ENCODE measurements at places on chromosomes 12 and 14.

GRCh38 chr14:61696753-61697318 is 1.5 kb downstream of the HIF1A start:
- no peak for DNase-seq

DNA sequence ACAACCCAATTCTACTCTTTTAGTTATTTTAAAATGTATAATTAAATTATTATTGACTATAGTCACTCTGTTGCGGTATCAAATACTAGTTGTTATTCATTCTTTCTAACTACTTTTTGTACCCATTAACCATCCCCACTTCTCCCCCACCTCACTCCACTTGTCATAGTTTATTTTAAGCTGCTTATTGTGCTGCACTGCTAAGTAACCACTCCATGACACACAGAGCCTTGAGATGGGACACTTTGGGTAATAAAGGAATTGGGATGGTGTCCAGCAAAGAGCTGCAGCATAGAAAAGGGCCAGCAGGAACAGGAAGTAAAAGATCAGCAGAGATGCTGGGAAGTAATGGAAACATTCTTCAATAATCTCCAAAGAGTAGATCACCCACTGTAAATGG is 123.0 kb downstream of the RPS29 start:
- no peak for DNase-seq

- DNase-seq: no peak
These were observed 15.7 kb downstream of the CSRP2 start for GRCh38 chr12:76863005-76863670.

- DNase-seq: no peak
These were observed 120.1 kb downstream of the RALGAPA1 start for GRCh38 chr14:35689000-35689460.

GRCh38 chr12:52171950-52172512 is 19.8 kb downstream of the KRT80 start:
- DNase-seq: no peak

- peak; percentile 13 for DNase-seq
These were observed 285.8 kb upstream of the GRIP1 start for GRCh38 chr12:66964629-66965028.

DNA sequence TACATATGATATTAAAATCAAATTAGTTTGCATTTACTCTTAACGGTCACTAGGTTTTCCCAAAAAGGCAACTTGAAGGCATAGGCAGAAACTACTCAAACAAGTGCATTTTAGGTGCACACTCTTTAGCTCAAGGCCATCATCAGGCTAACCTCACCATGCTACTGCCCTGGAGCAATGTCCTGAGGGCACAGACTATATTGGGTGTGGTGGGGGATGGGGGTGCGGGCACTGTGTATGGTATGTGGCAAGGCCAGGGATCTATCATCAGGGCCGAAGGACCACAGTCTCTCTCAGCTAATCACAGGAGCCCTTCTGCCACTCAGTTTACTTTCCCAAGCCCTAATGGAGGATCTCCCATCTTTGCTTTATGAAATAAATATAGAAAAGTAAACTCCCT is 51.9 kb downstream of the SH2B3 start:
- no peak for DNase-seq

DNA sequence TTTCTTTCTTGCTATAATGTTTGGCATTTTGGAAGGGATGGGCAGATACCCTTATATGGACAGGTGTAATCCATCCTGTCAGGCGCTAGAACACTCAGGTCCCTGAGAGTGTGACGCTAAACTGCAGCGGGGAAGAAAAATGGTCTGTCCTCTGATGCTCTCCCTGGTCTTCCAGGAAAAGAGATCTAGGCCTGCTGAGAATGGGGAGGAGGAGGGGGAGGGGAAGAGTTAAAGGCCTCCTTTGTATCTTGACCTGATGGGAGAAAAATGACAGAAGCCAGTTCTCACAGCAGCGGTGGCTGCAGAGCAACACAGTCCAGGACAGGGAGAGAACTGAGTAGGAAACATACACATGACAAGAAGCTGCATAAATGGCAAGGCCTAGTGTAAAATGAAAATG is 61.1 kb downstream of the RPS6KA5 start:
- DNase-seq: no peak

GRCh38 chr12:6080149-6081045 is 44.1 kb downstream of the VWF start:
- DNase-seq: no peak

DNA sequence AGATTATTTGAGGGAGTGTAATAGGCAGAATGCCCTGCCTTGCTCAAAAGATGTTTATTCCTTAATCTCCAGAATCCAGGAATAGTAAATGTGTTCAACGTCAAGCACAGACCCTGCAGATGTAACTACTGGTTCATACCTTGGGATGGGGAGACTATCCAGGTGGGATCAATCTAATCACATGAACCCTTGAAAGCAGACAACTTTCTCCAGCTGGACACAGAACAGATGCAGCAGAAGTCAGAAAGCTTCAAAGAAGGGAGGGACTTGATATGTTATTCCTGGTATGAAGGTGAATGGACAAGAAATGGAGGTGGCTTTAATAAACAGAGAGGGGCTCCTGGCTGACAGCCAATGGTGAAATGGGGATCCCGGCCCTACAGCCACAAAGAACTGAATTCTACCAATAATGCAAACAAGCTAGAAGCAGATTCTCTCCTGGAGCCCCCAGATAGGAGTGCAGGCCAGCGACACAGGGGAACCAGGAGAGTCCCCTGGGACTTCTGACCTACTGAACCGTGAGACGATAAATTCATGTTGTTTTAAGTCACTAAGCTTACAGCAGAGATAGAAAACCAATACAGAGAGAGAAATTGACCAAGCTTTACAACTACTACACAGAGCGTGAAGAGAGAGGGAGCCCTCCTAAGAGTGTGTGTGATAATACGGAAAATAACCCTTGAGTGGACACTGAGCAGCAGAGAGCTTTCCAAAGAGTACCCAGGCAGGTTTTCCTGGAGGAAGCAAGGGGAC is 133.5 kb upstream of the TMEM132C start:
- DNase-seq: no peak

DNA sequence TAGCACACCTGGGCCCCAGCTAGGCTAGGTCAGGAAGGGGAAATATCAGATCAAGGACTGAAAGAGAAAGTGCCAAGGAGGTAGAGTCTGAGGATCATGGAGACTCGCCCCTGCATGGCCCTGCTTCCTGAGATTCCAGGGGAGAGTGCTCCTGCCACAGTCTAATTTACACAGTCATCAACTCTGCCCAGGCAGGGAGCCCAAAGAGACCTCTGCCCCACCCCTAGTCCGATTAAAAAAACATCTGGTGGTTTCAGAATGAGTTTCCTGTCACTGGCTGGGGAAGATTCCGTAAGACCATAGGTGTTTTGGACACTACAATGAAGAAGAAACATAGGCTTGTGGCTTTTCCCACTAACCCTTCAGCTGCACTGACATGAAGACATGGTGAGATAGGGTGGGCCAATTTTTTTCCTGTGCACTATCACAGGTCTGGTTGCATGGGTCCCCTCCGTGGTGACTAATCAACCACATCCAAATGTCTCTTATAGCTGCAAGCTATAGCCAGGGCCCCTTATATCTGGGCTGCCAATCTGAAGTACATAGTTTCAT is 31.5 kb upstream of the GZMB start:
- DNase-seq: peak; percentile 44

- no peak for DNase-seq
These were observed 159.5 kb downstream of the KIF26A start for GRCh38 chr14:104297721-104298401.

DNA sequence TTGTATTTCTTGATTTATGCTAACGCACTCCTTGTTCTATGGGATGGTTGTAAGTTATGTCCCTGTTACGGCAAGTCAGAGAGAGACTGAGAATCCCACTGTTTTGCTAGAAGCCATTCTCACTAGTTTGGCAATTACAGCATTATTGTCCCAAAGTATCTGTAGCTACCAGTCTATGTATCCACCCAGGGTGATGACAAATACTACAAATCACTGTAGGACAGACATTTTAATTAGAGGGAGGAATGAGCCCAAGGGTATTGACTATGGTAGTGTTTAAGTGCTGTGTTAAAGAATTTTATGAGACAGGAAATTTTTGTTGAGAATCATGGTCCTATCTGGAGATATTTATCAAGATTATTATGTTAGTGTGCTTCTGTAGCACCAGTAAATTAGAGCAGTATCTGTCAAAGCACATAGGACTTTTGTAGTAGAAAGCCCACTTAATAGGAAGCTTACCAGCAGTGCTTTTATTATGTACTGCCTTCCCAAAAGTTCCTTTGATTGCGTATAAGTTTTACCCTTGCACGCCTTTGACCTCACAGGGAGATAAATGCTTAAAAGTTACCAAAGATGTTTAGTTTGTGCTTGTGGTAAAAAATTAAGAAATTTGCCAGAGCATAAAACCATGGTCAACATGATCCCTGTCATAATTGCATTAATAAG is 10.7 kb downstream of the PRKCH start:
- no peak for DNase-seq

- no peak for DNase-seq
These were observed 2.1 kb upstream of the AKAP5 start for GRCh38 chr14:64463195-64463594.

- no peak for DNase-seq
These were observed 349.9 kb downstream of the ETNK1 start for GRCh38 chr12:22974865-22975264.

- DNase-seq: no peak
These were observed 65.9 kb upstream of the OTOGL start for GRCh38 chr12:80033448-80033847.

GRCh38 chr12:114931025-114931424 is 247.1 kb upstream of the TBX3 start:
- no peak for DNase-seq

DNA sequence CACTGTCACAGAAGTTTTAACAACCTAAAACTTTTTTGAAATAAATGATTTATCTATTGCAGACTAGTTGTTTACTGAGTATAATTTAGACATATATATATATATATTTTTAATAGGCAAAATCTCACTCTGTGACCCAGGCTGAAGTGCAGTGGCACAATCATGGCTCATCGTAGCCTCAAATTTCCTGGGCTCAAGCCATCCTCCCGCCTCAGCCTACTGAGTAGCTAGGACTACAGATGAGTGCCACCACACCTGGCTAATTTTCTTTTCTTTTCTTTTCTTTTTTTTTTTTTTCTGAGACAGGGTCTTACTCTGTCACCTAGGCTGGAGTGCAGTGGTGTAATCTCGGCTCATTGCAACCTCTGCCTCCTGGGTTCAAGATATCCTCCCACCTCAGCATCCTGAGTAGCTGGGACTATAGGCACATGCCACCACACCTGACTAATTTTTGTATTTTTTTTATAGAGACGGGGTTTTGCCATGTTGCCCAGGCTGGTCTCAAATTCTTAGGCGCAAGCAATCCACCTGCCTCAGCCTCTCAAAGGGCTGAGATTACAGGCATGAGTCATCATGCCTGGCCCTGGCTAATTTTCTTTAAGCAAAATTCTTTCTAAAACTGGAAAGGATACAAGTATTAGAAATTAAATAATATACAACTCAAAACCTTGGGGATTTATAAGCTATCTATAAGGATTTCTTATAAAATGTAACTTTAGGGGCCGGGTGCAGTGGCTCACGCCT is 23.1 kb downstream of the EEA1 start:
- no peak for DNase-seq

GRCh38 chr12:40215982-40216381 is 8.8 kb upstream of the LRRK2 start:
- DNase-seq: no peak

GRCh38 chr14:100900837-100901390 is 2.6 kb downstream of the RTL1 start:
- DNase-seq: peak; percentile 13

DNA sequence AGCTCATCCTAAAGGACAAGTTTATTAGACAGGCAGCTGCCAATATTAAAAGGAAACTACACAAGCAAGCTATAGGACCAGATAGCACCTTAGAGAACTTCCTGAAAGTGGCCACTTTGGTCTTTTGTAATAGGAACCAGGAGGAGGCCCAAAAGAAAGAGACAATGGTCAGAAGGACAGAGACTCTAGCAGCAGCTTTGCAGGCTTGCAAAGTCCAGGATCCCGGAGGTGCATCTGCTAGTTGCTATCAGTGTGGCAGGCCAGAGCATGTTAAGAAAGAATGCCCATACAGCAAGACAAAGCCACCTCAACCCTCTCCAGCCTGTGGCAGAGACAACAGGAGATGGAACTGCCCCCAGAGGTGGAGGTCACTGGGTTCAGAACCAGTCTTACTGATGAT is 23.4 kb downstream of the APOBEC1 start:
- DNase-seq: no peak

- DNase-seq: no peak
These were observed 468.8 kb downstream of the NRXN3 start for GRCh38 chr14:78638926-78639325.

DNA sequence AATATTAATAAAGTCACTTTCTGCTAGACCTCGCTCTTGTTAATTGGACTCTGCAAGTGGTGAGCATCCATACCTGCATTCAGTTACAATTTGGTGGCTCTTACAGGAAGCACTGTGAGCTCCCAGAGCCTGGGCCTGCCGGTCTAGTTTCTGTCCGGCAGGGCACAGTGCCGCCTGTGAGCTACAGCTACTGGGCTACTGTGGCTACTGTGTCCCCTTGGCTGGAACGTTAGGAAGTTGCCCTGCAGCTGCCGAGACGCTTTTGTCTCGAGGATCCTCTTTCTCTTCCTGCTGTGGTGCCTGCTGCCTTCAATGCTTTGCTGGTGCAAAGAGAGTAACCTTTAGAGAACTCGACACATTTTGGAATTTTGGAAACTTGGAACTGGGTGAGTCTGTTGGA is 44.6 kb upstream of the PTGDR start:
- no peak for DNase-seq

DNA sequence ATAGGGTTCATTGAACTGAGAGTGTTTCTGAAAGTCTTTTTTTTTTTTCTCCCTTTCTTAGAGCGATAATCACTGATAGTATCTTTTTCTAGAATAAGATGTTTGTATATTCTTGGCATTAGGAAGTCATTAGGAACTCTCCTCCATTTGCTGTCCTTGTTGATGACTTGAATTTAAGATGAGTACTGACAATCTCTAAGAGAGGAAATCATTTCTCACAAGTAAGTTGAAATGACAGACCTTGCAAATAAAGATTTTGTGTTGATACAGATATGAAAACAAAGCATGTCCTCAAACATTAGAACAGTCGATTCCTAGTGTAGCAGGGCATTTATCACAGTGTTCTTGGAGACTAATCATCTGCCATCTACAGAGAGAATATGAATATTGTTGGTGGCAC is 458.4 kb upstream of the SYT1 start:
- DNase-seq: no peak

- no peak for DNase-seq
These were observed 24.5 kb upstream of the HECTD1 start for GRCh38 chr14:31232081-31232480.

DNA sequence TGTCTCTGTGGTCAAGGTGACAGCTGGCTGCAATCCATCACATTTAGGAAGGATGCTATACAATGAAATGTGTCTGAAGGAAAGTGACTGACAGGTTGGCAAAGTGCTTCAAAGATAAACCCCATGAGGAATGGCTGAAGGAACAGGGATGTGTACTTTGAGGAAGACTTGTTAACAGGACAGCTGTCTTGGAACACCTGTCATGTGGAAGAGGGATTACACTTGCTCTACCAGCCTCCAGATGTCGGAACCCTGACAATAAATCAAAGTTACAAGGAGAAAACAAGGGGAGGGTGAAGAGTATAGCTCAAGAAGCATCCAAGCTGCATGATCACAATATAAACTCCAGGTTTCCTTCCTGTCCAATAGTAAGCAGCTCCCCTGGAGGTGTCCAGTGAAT is 147.8 kb upstream of the TMCC3 start:
- DNase-seq: no peak

- DNase-seq: no peak
These were observed 27.1 kb downstream of the DAD1 start for GRCh38 chr14:22561661-22562579.

- DNase-seq: no peak
These were observed 25.3 kb downstream of the GPRC5D start for GRCh38 chr12:12926571-12927071.

- DNase-seq: no peak
These were observed 868 bp downstream of the SPATA7 start for GRCh38 chr14:88386256-88386794.
